ENCODE measurements at places on chromosomes 16 and 17.

DNA sequence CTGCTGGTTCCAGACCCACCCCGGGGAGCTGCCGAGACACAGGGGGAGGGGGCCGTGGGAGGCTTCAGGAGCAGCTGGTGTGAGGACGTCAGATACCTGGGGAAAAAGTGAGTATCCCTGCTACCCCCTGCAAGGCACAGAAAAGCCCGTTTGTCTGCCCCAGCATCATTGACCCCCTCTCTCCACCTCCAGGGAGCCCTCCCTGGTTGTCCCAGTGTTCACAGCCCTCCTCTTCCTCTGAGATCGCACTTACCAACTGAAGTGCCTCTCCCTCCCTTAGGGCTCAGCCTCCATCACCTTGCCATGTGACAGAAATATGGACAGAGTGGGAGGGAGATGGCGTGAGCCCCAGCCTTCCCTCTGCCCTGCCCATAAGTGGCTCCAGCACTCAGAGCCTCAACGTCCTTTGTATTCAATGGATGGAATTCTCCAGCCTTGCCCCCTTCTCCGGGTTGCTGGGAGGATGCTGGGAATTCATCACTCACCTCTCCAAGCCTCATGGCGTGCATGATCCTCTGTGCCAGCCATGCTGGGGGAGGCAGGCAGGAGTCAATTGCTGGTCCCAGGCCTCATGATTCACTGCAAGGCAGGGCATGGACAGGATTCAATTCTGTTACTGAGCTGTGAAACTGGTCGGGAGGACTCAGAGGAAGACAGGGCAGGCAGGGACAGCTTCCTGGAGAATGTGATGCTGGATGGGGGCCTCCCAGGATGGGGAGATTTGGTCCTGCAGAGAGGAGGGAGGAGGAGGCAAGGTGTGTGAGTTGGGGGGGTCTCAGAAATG is 14.6 kb downstream of the SPNS3 start:
- DNase-seq: no peak

DNA sequence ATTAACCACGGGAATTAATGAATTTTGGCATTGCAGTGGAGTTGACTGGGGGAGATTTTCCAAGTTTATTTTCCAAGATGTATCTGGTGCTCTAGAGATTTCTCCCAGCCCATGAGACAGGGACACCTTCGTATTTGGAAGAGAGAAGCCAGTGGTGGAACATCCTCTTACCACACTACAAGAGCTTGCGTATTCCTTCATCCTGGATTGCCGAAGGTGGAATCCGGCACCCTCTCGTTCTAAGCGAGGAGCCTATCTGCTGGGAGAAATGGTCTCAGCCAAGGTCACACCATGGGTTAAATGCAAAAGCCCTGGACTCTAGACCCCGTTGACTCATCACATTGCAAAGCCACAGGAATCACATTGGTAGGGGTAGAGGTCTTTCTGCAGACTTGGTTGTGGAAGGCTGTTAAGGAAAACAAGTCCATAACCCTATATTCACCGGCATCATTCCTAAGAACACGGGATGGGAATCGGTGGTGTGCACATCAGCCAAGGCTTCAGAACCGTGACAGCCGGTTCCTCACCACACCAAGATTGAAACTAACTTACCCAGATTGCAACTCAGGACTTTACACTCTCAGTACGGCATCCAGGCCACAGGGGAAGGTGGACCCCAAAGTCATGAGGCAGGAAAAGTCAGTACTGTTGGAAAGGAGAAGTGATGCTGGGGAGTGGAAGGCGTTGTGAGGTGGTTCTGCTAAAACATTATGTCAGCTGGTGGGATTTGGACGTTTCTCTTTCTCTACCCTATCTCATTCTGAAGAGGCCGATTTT is 259.8 kb downstream of the CPPED1 start:
- no peak for DNase-seq

DNA sequence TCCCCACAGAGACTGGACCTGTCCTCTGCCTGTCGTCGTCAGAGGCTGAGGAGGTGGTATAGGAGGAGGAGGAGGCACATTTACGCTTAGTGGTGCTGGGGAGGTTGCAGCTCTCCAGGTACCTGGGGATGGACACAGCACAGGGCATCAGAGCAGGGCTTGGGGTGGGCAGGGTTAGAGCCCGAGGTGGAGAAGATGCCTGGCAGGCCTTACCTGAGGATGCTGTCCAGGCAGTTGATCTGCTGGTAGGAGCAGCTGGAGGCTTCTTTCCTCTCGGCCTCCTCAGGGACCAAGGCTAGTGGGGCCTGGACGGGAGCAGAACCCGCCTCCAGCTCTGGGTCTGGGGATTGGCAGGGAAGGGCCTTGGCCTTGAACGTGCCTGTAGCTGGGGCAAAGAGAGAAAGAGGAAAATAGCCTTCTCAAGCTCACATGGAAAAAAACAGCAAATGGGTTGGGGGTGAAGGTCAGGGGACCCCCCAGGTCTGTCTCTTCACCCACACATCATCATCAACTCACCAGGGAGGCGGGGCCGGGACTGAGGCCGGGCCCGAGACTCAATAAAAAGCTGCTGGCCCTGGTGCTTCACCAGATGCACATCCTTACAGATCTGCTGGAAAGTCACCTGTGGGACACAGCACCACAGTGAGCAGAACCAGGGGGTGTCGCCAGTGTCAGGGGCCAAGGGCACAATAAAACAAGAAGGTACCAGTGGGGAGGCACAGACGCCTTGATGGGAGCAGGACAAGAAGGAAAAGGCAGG is 5.6 kb downstream of the PER1 start:
- DNase-seq: no peak

- DNase-seq: no peak
Measured at GRCh38 chr17:72359811-72360210, 239.0 kb downstream of the SOX9 start.

DNA sequence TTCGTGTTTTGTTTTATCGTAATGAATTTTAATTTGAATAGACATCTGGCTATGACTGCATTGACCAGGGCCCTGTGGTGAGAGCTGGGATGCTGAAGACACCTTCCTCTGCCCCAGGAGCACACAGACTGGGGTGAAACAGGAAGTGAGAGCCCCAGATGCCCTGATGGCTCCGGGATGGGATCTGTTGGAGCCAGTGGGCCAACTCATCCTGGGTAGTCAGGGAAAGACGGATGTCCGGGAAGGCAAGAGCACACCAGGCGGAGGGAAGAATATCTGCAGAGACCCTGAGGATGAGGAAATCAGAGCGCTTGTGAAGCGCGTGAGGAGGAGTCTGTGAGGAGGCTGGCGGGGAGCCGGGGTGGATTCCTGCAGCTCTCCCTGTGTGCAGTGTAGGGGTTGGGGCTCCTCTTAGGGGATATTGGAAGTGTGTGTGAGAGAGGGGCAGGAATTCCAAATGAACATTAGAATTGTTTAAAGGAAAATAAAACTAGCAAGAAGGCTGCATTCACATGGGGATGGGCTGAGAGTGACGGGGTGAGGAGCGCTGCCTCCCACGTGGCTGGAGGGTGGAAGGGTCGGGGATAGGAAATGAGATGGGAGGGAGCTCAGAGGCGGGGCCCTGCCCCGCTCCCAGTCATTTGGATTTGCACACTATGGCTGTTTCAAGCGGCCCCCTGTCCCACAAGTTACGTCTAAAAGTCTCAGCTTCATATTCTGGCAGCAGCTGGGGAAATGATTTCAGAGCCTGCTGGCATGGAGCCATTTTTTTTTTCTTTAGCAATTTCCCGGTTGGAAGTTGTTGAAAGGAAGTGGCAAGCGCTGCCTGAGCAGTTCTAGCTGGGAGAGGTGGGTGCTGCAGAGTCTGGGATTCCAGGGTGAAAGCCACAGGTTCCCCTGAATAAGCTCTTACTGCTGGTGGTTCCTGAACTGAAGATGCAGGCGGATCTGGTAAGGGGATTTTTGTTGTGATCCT is 71.2 kb upstream of the LGALS9 start:
- no peak for DNase-seq

GRCh38 chr17:74740641-74741387 is 3.8 kb downstream of the RAB37 start:
- DNase-seq: no peak

- DNase-seq: no peak
Measured at GRCh38 chr16:10594312-10594950, 14.0 kb upstream of the EMP2 start.

GRCh38 chr16:25155553-25156460 is 44.3 kb downstream of the LCMT1 start:
- DNase-seq: no peak
